Stimulated activated CD8-positive, alpha-beta memory T cell treated with anti-CD3 and anti-CD28 coated beads, Interleukin-4, amount 100 ng/mL, for 48 hours (primary cell): ENCODE measurements at places on chromosomes 11 and 22.

- no peak for DNase-seq
These were observed 3.4 kb downstream of the GRK2 start for GRCh38 chr11:67269401-67270255.

DNA sequence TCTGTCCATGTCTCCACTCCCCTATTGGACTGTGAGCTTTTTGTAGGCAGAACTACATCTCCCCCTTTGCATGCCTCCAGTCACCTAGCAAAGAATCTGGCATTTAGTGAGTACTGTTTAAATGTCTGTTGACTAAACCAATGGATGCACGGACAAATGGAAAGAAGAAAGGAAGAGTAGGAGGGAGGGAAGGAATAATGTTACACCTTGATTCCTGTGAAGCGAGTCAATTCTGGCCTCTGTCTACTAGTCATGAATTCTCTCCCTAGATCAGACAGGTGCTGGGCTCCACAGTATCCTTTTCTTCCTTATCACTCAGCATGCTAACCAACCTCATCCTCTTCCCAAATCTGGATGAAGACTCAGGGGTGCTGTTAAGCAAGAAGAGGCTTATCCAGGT is 33.6 kb downstream of the GALNT18 start:
- DNase-seq = no peak

DNA sequence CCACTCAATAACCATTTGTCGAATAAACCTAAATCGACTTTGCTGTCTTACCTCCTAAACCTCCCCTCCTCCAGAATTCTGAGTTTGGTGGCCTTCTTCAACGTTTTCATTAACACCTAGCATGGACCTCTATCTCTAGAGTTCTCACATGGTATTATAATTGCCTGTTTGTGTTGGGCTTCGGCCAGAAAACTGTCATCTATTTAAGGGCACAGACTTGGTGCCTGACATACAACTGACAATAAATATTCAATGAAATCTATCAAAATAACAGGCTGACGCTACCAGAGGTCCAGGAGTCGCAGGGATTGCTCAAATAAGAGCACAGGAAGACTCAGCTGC is 687 bp downstream of the ALKBH8 start:
- DNase-seq = no peak

DNA sequence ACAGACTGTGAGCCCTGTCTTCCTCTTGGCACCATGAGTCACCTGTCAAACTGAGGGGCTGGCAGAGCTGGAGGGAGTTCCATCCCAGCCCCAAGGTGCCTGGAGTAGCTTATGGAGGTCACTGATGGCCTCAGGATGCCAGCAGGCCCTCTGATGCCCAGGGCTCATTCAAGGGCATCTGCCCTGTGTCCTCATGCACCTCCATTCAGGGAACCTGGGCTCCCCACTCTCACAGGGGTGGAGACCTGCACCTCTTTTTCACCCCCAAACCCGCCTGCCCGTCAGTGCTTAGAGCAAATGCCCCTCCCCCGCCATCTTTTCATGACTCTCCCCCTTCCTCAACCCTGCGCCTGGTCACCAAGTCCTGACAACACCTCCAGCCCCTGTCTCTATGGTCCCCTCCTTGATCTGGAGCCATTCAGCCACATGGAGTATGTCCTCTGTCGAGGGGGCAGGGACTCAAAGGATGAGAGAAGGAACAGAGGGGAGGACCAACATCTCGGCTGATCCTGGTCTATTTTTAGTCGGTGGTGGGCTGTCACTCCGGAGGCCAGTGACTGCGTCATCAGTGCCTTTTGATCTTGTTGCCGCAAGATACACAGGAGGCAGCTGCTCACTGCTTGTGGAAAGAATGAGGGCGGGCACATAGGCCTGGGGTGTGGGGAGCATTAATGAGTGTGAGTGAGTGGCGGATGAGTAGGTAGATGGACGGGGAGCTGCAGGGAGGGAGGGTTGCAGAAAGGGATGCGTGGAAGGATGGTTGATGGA is 72.2 kb downstream of the CDKN1C start:
- peak; percentile 37 for DNase-seq

- DNase-seq = no peak
These were observed 572 bp upstream of the CABP2 start for GRCh38 chr11:67523556-67524479.

- no peak for DNase-seq
These were observed 122.8 kb downstream of the SHANK2 start for GRCh38 chr11:71129624-71130023.

DNA sequence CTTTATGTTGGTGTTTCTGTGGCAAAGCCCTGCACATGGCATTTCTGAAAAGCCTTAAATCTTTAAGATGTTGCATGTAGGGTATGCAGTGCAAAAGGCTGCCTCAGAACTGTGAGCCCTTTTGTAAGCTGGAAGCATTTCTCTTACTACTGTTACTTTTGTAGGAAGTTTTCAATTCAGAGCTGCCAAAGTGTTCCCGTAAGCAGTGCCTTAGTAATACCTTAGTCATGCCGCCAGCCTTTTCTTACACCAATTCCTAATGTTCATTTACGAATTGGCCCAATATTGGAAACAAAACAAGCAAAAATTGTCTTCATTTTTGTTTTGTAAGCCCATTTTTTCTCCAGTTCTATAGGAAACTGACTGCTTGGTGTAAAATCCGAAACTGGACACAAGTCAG is 67.4 kb upstream of the RASSF10 start:
- DNase-seq = no peak

- no peak for DNase-seq
These were observed 83.5 kb upstream of the NARS2 start for GRCh38 chr11:78657968-78658839.

DNA sequence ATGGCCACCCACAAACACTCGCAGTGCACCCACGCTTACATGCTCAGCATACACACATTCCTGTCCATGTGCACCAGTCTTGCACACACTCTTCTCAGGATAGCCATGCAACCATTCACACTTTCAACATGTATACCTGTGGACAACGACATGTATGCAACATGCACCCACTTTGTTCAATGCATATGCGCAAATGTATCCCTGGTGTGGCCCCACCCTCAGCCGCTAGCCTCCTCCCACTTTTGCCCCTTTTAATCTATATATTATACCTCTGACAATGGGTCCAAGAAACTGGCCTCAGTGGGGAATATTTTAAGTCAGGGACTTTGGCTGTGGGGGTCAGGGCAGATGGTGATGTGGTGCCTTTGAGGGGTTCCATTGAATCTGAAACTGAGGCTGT is 963 bp downstream of the INSC start:
- DNase-seq = no peak

DNA sequence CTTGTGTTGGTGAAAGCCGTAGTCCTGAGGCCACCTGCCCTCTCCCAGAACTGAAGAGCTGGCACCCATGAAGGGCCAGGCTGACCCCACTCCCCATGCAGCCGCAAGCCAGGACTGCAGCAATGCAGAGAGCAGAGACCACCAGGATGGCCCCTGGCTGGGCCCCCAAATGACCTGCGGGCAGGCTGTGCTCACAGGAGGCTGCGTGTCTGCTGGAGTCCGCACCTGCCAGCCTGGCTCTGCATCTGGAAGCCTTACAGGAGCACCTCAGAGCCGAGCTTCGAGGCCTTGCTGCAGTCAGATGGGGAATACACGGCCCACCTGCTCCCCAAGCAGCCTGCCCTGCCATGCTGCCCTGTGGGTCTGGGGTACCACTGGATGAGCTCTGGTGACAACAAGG is 1336.8 kb downstream of the TBC1D22A start:
- no peak for DNase-seq

GRCh38 chr11:18849406-18849805 is 57.8 kb upstream of the PTPN5 start:
- DNase-seq = no peak

GRCh38 chr11:64072403-64072802 is 36.7 kb downstream of the FLRT1 start:
- DNase-seq = no peak

GRCh38 chr22:37545703-37546436 is 14.4 kb upstream of the CDC42EP1 start:
- DNase-seq = no peak

DNA sequence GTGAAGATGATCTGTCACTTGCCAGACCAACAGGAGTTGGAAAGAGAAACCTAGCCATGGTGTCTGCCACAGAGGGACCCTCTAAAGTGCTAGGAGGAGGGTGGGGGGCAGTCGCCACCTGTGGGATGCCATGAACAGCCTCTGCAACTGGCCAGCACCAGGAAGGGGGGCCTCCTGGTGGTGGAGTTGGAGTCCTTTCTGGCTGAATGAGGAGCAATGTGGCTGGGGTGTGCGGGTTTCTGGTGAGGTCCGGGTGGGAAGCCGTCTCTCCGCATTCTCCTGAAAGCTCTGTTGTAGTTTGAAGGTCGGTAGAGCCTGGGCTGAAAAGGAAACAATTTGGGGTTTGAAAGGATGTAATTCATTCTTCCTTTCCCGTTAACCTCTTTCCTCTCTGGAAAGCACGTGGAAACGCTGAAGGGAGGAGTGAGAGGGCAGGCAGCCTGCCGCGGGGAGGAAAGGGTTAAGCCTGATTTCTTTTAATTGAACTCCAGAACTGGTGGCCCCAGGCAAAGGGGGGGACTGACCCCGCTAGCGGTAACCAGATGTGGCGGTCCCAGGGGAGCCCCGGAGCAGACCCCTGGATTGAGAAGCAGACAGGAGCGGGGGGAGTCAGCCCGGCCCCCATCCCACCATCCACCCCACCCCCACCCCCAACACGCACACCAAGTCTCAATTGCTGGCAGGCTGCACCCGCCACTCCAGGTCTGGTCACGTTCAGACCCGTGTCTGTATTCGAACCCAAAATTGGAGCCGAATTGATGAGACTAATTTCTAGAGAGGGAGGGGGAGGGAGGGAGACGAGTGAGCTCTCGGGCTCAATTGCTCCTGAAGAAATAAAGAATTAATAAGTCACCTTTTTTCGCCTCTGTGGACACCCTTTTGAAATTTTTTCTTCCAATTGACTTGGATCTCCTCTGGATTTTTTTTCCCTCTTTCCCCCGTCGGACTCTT is 1.8 kb upstream of the FLI1 start:
- no peak for DNase-seq

- DNase-seq = no peak
These were observed 45.7 kb upstream of the SYT13 start for GRCh38 chr11:45331839-45332238.

DNA sequence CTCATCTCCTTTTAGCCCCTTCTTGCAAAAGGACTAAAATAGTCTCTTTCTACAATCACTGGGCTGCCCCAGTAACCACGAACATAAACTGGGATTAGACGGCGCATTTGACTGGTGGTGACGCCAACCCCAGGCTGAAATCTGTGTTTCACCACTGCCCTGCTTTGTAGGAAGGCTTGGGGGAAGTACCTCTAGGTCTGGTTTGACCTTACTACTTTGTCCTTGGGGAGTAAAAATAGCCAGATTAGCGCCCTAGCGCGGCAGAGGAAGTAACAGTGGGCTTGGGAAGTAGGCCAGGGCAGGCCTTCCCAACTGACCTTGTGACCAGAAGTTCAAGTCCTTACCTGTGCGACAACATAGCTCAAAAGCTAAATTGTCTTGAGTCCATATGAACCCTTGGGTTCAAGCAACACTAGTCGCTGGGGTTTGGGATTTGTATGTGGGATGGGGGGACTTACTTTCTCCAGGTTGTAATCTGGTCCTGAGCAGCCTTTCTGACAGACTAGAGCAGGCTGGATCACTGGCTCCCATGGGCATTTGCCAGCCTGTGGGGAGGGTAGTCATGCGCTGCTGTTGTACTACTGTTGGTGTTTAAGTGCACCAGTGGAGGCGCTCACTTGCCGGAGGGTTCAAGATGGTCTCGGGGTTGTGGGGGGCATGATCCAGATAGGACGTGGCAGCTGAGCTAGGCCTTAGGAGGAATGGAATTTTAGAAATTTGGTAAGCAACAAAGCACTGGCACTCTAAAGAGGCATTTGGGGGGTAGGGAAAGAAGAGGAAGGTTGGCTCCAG is 953 bp upstream of the PACS1 start:
- peak; percentile 66 for DNase-seq

DNA sequence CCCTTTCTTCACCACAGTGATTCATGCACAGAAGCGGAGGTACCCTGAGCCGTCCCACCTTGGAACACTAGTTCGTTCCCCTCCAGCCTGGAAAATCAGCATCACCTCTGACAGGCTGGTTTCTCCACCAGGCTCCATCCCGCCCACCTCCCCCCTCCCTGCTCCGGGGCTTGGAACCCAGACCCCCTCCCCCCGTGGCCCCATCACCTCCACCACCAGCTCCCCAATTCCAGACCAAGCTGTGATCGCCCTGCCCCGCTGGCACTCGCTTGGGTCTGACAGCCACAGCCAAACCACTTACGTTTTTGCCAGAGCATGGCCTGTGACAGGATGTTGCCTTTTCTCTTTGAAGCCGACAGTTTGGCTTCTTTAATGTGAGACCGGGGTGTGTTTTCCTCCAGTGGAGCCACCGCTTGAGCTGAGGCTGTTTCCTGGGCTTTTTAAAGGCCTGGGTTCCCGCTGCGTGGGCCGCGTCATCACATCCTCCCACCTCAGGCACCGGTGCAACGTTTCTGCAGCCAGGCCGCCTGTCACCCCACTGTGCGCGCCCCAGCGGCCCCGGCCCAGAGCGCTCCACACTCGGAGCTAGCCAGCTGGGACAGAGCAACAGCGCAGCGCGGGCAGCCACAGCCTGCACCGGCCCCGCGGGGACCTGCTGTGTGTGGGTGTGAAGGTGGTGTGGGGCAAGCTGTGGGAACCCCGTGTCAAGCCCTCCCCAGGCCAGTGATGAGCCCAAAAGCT is at the start of gene POU2AF1:
TSS of gene POU2AF1 (minus strand) at position 415 of the 741 bp plus-strand sequence. CDS start at position 317, 98 bp downstream.
- peak; percentile 84 for DNase-seq

GRCh38 chr22:42816336-42816735 is 40.7 kb downstream of the ARFGAP3 start:
- no peak for DNase-seq

GRCh38 chr22:50061824-50062355 is 3.8 kb upstream of the TTLL8 start:
- no peak for DNase-seq

DNA sequence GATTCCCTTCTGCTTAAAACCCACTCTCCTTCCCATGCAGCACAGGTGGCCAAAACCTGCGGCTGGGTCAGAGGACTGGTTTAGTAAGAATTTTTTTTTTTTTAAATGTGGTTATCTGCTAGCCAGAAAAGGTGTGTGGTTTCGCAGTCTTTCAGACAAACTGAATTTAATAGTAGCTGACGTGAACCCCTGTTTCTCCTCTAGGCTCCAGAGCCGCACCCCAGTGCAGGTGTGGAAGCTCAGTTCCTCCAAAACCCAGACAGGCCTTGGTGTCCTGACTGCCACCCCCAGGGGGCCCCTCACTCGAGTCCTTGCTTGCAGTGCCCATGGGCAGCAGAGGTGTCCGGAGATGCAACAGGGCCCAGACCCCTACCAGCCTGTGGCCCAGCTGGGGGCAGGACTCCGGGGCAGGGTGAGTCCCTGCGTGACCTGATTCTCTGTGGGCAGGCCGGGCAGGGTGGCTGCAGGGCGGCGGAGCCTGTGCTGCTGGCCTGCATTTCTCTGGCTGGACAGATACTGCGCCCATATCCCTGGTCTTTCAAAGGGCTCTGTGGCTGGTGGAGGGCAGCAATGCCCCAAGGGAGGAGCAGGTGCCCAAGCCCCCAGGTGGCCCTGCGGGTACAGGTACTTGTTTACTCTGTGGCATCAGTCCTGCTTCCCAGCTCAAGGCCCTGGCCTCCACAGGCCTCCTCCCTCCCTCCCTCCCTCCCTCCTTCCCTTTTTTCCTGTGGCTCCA is 15.2 kb downstream of the KCNQ1 start:
- DNase-seq = no peak

GRCh38 chr11:55661901-55662300 is at the start of gene OR4C6:
OR4C6 (plus strand) TSS chr11:55662201; CDS start chr11:55665167, 2,966 bp downstream.
- DNase-seq = no peak
